D341Med (cell line): ENCODE measurements at places on chromosomes 13 and 19.

- peak; percentile 74 for DNase-seq
Observed at GRCh38 chr13:113647351-113648215, 10.4 kb downstream of the ATP4B start.

DNA sequence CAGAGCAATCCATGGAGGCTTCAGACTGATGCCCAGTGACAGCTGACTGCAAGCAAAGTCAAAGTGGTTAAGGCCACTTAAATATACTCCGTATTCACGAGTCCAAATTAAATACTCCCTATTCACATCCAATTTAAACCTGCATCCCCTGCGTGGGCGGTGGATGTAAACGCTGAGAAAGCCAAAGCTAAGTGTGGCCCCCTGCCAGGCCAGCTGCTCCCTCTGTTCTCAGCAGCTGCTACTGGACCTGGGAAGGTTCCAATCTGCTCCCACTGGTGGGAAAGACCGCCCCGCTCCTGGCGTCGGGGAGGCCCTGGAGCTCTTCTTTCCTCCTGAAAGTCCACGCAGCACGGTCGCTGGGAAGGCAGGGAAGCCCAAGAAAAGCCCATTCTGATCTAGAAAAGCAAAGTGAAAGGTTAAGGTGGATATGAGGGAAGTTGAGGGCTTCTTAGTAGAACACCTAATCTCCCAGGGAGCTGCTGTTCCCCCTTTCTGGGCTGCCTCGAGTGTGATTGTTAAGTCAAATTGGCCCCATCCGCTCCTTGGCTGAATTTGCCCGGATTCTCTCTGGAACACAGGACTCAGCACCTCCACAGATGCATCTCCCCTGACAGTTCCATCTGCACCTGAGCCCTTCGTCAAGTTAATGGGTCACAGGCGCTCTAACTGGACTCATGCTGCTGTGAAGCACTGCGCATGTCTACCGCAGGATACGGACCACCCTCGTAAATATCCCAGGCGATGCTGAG, 205.5 kb downstream of the USP12 start:
- DNase-seq = no peak

- no peak for DNase-seq
Observed at GRCh38 chr19:49552749-49553148, 24.9 kb downstream of the RCN3 start.

GRCh38 chr13:26050568-26051230, 1.1 kb downstream of the SHISA2 start:
- DNase-seq = peak; percentile 58
